ENCODE measurements at places on chromosomes 6 and 20.

DNA sequence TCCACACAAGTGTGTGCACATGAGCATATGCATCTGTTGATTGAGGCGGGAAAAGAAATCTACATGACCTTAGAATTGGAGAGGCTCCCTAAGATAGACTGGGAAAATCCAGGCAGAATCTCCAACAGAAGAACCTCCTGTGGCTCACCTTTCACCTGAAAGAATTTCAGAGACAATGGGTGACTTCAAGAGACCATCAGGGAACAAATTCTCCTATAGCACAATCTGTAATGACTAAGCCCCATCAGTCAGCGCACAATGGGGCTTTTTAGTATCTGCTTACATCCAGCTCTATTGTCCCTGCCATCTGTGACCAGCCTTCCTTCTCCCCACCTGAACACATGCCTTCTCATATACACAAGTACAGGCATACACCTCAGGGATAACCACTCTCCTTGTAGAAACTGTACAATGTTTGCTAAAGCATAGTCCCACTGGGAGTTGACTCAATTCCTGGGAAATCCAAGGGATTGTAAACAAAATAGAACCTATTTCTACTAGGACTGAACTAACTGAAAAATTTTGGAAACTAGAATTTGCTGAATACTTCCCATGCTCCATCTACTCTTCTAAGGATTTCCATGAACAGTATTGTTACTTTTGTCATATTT lies 150.8 kb upstream of the STXBP5 start:
- no peak for DNase-seq

GRCh38 chr6:73309785-73310502 lies 44.1 kb downstream of the DPPA5 start:
- DNase-seq, result peak; percentile 83

DNA sequence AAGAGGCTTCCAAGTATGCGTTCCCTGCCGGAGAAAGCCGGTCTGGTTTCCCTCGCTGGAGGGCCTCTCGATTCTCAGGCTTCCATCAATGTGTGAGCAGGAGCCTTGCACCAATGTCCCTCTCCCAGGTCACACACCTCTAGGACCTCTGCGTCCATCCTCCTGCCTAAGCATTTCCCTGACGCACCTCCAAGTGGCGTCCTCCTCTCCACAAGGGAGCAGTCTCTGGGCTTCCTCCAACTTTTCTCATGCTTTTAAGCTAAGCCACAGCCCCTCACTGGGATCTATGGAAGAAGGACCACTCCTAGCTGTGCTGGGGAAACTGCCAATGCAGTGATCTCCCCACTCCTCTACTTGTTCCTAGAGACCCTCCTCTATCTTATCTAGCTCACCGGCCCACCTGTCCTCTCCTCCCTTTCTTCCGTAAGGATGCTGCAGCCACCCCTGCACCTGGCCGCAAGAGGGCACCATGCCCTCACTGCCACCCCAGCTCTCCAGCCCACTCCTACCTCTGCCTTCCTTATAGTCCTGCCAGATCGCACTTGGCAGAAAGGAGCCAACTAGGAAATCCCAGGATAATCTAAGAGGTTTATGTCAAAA lies 258.7 kb downstream of the LRFN2 start:
- DNase-seq, result no peak

DNA sequence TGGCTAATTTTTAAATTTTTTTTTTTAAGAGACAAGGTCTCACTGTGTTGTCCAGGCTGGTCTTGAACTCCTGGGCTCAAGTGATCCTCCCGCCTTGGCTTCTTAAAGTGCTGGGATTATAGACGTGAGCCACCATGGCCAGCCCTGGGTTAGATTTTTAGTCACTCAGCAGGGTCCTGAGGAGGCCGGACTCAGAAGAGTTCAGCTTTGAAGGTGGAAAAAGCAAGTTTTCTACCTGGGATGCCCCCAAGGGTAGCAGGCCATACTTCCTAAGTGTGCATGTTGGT lies 44.2 kb downstream of the FGD2 start:
- no peak for DNase-seq

- DNase-seq, result no peak
These were observed 13.0 kb upstream of the NRM start for GRCh38 chr6:30703821-30704220.

DNA sequence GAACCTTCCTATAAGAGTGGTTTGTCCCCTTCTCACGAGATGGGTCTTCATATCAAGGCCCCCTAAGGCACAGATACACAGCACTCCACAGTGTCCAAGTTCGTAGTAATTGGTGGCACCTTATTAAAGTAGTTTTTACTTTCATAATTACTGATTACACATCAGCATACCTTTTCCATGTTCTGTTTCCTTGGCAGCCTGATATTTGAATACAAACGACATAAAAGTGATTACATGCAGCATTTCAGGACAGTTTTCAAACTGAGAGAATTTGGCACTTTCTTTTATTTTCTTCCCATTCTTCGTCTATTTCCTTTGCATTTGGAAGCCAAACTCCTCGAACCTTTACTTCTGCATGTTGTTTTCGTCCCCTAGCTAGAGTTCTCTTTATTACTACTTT lies 139.7 kb downstream of the MTHFD1L start:
- DNase-seq, result no peak

DNA sequence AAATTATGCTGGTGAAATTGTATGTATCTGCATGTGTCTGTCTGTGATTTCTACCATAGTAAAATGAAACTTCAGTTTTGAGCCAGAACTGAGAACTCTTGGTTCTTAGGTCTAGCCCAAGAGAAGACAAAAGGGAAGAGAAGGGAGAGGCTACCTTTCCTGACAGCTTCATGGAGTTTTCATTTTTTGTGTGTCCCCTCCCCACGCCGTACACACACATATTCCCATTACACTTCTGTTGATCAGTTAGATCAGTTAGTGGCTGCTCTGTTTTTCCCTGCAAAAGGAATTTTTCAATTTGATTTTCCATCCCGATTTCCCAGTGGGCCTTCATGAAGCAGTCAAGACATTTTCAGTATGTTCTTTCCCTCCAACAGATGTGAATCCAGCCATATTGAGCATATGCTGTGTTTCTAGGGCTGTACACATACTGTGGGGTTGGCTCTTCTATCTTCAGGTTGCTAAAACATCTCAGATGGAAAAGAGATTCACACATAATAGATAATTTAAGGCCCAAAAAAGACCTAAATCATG lies 52.5 kb downstream of the HIVEP1 start:
- DNase-seq, result no peak

DNA sequence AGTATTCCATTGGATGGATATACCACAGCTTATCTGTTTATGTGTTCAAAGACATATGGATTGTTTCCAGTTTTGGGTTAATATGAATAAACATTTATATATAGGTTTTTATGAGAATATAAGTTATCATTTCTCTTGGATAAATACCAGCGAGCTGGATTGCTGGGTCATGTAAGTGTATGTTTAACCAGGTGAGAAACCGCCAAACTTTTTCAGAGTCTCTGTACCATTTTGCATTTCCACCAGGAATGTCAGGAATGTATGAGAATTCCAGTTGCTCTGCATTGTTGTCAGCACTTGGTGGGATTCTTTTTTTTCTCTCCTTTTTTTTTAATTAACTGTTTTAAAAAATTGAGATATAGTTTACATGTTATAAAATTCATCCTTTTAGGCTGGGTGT lies 52.1 kb downstream of the PHF20 start:
- no peak for DNase-seq

DNA sequence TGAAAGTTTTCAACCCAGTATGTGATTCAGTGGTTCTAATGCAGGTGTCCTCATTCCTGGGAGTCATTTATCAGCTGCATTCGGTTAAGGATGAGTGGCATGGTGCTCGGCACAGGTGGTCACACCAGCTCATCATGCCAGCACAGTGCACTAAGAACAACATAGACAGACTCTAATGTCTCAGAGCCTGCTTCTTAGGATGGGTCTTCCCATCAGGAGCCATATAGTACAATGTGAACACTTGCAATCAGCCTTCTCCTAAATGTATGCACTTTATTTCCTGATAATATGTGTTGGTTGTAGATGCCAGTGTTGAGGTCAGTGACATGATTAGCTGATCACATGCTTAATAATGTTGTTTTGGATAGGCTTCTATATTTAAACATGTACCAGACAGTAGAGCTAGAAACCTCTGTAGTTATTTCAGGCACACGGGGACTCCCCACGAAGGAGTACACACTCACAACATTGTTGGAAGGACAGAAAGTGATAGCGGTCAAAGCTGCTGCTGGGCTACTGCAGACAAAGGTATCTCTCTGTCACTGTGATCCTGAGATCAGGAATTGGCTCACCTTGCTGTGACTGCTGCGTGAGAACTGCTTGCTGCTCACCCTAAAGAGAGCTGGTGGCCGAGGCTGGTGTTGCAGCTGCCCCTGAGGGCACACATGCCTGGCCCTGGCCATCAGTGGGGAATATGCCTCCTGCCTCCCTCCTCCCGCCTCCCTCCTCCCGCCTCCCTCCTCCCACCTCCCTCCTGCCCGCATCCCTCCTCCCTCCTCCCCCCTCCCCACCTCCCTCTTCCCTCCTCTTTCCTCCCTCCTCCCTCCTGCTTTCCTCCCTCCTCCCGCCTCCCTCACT lies 195.4 kb downstream of the SMOC2 start:
- DNase-seq, result no peak

GRCh38 chr6:73984571-73985210 lies 288.7 kb downstream of the CD109 start:
- no peak for DNase-seq

DNA sequence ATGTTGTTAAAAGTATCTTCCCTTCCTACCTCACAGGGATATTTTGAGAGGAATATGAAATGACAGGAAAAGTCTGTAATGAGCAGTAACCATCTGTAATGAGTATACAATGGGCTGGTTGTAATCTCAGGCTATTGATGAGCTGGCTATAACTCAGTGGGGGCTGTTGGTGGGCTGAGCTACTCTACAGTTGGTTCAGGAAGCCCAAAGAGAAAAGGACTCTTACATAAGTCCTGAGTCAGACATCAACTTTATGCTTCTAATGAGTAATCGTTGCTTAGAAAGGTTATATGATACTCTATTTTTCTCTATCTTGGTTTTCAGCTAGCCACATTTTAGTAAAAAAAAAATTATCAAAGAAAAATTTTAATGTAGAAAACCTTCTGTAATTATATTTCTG lies 26.4 kb downstream of the ZNF391 start:
- no peak for DNase-seq

GRCh38 chr6:81788748-81789147 lies 36.3 kb upstream of the TENT5A start:
- DNase-seq, result no peak

DNA sequence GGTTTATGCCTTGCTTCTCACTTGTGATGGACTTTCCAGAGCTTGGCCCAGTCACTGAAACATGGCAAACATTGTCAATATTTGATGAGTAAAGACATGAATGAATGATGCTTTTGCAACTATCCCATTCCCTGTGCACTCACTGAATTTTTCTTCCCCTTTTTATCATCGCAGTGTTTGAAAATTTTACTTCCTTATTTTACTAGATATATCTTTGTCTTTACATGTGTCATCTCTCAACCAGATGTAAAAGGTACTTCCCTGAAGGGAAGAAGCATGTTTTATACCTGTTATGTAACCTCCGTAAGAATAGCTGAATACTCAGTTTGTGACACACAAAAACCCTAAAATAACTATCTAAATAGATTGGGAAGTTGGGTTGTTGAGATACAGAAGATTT lies 544.7 kb upstream of the FLRT3 start:
- DNase-seq, result no peak

GRCh38 chr20:63705232-63706026 lies 2.3 kb downstream of the ARFRP1 start:
- no peak for DNase-seq

DNA sequence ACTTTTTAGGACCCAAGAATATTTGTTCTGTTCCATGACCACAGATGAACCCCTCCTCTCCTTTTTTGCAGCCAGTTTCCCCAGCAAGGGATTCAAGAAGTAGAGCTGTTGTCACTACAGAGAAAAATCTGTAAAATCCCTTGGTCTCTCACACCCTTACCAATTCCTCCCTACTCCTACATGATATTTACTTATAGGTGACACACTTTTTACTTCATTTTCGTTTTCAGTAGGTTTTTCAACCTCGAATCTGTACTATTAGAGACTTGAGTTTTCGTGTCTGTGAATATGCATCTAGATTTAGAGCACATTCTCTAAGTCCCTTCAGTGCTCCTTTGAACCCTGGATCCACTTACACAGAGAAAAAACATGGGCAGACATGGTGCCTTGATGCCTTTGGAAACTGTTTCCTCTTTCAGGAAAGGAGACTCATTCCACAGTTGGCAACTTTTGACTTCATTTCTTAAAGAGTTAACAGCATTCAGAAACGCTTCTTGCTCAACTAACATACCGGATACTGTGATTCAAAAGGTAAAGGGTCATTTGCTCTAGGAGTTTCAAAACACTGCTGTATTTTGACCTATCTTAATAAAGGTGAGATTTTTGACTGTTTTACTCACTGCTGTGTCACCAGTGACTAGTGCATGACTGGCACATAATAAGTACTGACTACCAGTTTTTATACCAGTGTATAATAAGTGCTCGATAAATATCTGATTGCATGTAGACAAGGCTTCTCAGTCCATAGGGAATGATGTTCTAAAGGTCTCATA lies 50.6 kb downstream of the LAMA4 start:
- no peak for DNase-seq

GRCh38 chr6:152859225-152859624 lies 108.6 kb downstream of the VIP start:
- DNase-seq, result no peak

DNA sequence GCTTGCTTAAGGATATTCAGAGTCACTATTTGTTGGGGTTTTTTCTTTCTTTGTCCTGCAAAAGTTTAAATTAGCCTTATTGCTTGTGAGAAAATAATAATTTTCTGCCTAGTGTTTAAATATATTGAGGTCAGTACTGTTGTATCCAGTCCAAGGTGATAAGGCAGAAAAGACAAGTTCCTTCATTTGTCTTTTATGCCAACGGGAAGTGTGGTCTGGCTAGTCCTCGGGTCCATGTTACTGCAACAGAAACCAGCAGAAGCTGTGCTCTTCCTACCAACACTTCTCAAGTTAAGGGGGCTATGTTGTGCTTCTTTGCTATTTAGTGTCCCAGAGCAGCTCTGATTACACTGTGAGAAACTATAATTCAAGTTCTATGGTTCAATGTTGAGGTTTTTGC lies 301.1 kb downstream of the TBC1D7 start:
- no peak for DNase-seq

- peak; percentile 83 for DNase-seq
These were observed 97.4 kb downstream of the OR2B2 start for GRCh38 chr6:27814665-27815424.

DNA sequence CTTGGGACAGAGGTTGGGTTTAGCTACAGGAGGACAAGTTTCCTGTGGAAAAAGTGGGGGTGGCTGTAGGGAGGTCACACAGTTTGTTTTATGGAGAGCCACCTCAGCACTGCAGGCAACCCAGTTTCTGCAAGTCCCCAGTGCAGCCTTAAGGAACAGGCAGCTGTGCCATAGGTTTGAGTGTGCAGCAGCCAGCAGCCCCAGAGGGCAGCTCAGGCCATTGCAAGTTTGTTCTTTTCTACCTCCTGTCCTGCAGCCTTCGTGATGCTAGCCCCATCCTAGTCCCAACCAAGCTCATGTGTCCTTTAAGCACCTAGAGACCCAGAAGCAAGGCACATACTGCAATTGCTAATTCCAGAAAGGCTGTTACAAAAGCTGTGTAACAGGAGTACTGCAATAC lies 58.8 kb downstream of the ZBTB9 start:
- no peak for DNase-seq

GRCh38 chr6:15359335-15359862 lies 113.5 kb downstream of the JARID2 start:
- DNase-seq, result no peak

GRCh38 chr20:47059536-47059935 lies 164.9 kb downstream of the EYA2 start:
- DNase-seq, result no peak

- DNase-seq, result no peak
These were observed 116.8 kb downstream of the MAFB start for GRCh38 chr20:40572251-40572650.

GRCh38 chr6:2549834-2550233 lies 200.9 kb downstream of the MYLK4 start:
- no peak for DNase-seq
